H1 (cell line): ENCODE measurements at places on chromosomes 12 and 14.

DNA sequence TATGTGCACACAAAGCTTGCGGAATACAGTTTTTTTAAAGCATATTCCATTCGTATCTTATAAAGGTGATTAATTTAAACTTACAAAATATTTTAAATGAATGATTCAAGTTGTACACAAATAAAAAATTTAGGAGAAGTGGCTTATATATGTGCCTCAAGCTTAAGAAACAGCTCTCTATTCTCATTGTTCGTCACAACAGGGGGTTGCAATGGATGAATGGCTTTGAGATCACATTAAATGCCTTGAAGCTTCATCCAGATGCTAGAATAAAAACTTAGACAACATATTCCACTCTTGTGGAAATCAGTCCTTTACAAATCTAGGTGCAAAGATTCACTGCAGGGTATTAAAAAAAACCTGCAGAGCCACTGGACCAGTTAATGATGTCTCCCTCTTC, 303.9 kb upstream of the LRFN5 start:
- DNase-seq, result no peak

DNA sequence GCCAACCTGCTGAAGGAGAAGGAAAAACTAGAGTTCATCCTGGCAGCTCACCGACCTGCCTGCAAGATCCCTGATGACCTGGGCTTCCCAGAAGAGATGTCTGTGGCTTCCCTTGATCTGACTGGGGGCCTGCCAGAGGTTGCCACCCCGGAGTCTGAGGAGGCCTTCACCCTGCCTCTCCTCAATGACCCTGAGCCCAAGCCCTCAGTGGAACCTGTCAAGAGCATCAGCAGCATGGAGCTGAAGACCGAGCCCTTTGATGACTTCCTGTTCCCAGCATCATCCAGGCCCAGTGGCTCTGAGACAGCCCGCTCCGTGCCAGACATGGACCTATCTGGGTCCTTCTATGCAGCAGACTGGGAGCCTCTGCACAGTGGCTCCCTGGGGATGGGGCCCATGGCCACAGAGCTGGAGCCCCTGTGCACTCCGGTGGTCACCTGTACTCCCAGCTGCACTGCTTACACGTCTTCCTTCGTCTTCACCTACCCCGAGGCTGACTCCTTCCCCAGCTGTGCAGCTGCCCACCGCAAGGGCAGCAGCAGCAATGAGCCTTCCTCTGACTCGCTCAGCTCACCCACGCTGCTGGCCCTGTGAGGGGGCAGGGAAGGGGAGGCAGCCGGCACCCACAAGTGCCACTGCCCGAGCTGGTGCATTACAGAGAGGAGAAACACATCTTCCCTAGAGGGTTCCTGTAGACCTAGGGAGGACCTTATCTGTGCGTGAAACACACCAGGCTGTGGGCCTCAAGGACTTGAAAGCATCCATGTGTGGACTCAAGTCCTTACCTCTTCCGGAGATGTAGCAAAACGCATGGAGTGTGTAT, 2.4 kb downstream of the FOS start:
- DNase-seq, result no peak

DNA sequence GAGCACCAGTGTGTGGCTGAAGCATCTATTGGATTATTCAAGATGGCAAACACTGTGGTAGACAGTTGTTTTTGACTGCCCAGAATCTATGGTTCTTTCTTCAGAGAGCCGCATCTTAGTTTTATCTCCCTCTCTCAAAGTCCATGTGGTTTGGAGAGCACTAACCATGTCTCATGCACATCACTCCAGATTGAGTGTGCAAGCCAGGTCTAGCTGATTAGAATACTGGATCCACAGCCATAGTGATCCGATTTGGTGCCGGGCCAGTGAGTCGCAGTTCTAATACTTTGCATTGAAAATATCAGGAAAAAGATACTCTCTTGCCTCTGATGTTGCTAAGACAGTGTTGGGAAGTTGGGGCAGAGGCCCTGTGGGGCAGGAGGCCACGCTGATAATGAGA, 4.6 kb upstream of the SBNO1 start:
- DNase-seq, result no peak

- DNase-seq, result no peak
Observed at GRCh38 chr12:98059659-98060343, 455.6 kb upstream of the TMPO start.

DNA sequence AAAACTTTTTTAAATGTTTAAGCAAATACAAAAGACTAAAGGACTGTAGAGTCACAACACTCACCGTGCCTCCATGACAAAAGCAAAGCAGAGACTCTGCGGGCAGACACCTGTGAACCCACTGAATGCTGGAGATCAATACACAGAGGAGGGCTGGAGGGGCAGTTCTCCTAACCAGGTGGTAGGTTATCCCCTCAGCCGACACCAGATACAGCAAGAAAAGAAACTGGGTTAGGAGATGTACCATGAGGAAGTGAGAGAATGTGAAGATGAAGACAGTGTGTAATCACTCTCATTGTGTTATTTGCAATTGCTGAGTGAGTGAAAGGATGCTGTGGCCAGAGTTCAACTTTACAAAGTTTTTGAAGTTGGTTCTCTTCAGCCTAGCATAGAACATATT, 480.3 kb downstream of the BCL11B start:
- DNase-seq, result no peak

DNA sequence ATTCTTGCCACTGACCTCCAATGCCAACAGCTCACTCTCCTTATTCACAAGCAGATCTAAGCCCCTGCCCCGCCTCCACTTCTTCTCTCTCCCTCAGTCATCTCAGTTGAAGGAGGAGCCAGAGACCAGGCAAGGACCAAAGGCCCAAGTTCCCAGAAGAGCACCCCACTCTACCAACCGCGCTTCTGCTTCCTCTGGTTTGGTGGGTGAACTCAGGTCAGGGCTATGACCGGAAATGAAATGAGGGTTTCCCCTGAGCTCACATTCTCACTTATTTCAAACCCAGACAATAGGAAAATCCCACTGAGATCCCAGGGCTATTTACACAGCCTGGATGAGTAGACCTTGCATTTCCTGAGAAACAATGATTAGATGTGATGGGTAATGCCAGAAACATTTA, 9.9 kb downstream of the DPF3 start:
- DNase-seq, result no peak

- DNase-seq, result peak; percentile 49
Observed at GRCh38 chr12:121443911-121444841, 44.3 kb downstream of the RNF34 start.

DNA sequence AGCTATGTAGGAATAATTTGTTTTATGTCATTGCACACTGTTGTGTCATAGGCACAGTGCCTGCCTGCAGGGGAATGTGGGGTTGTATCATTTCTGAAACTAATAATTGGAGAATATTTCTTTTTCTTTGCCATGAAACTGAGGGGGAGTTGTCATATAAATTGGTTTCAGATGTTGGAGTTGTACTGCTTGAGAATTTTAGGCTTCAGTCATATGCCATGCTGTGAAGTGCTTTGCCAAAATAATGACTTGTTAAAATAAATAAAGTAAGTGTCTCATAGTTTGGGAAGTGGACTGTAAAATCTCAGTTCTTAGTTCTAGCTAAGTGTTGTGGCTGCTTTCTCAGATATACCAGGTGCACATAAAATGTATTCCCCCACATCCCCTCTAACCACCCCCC, 116.8 kb downstream of the DAAM1 start:
- no peak for DNase-seq
